ENCODE measurements at places on chromosomes 6 and 20.
A peak's percentile ranks its signal among the peaks of the same experiment; 100 is the strongest.

GRCh38 chr6:137105375-137105774, 60.6 kb upstream of the IL20RA start:
- DNase-seq, result no peak

DNA sequence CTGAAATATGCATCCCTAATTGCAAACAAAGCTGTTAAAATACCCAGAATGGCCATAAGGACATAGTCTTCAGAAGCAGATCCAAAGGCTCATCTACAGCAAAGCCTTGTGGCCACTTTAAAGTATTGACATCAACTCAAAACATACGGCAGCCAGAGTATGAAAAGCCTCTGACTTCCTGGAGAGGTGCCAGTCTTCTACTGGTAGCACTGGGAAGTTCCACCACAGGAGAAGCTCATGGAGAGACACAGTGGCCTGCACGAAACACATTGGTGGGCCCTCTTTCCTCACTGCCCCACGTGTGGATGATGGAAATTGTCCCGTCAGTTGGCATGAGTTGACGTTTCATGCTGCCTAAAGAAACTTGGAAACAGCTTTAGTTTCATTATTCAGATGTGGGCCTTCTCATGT, 202.6 kb upstream of the HEY2 start:
- no peak for DNase-seq

DNA sequence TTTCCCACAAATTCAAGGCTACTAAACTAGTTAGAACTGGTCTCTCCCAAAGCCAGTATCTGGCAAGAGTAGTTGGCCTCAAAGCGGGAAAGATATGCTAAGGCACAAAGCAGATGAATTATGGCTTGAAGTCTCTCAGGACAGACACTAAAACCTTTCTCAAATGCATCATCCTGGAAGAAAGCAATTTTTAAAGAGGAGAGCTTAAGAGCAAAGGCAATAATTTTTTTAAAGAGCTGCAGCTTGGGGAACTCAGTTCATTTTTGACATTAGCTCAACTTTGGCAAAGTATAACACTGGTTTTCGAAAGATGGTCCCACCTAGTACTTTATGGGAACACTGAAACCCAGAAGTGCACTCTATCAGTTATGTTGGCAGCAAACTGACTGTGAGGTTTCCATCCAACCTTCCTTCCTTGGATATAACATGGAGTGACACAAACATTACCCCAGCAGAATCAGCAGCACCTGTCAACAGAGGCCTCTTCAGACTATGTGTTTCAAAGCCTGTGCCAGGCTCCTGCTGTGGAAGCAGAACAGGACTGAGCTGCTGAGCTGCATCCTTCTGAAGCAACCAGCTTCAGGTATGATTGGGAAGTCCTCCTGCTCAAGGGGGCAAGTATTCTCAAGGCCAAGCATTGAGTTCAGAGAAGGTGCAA, 852.3 kb upstream of the HS3ST5 start:
- no peak for DNase-seq

DNA sequence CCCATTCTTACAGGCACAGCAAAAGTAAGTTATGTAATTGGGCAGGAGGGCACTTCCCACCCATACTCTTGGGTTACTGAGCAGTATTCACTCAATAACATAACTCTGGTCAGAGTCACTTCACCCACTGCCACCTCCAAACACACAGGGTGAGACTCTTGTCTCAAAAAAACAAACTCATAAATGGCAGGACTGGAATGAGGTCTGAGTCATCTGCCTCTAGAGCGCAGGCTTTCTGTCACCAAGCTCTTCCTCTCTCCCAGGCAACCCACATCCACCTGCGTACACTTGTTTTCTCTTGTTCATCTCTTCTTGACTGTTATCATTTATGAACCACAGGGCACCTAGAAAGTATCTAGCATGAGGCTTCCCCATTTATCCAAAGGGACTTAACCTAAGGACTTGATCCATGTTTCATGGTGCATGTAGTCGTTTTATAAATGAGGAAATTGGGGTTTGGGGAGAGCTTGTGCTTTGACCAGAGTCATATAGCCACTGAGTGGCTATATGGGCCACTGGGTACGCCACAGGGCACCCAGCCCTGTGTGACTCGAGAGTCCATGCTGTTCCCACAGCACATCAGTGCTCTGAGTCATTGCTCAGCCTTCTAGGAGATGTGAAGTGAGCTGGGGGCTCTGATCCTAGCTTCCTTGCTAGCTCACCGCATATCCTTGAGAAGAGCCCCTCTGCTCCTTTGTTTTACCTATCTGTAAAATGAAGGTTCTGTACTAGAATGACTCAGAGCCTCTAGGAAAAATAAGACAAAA, 22.4 kb downstream of the C20orf173 start:
- no peak for DNase-seq

DNA sequence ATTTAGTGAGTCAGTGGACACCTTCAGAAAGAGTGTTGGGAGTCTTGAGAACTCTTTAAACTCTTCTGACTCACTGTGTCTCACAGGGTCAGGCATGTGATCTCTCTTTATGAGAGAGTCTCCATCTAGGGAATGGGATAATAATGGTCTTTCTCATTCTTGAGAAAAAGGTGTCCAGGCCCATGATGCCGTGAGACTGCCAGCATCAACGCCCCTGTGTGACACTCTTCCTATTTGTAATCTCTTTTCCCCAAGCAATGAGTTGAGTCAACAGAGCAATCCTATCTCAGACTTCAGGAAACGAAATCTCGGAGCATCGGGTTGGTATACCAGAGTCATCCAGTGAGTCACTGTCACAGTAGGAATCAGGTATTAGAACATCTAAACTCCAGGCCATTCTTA, 82.3 kb upstream of the BMP2 start:
- DNase-seq, result no peak

DNA sequence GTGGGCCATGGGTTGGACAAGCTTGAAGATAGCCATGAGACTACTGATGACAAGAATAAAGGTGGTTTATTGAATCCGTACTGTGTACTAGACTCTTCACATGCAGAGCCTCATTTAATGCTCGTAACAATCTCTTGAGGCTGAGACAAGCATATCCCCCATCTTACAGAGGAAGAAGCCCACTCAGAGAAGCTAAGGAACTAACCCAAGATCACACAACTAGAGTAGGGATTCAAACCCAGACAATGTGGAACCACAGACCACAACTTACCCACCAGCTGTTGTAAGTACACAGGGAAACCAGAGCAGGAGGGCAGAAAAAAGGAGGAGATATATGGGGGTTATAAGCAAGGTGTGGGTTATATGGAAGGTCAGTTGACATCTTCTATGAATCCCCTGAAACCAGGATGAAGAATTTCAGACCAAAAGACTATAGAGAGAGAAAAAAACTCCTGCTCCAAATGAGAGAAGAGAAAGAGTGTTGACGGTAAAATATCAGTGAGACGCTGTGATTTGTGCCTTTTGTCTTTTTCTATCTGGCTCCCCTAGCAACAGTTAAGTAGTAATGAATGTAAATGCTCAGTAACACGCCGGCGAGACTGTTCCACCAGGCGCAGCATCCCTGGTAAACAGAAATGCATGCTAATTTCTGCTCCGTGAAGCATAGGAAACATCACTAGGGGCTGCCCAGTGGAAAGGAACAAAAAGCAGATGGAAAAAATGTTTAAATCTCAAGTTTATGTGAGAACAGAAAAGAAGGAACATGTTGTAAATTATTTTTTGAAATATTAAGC, 80.1 kb upstream of the SLC22A16 start:
- no peak for DNase-seq

DNA sequence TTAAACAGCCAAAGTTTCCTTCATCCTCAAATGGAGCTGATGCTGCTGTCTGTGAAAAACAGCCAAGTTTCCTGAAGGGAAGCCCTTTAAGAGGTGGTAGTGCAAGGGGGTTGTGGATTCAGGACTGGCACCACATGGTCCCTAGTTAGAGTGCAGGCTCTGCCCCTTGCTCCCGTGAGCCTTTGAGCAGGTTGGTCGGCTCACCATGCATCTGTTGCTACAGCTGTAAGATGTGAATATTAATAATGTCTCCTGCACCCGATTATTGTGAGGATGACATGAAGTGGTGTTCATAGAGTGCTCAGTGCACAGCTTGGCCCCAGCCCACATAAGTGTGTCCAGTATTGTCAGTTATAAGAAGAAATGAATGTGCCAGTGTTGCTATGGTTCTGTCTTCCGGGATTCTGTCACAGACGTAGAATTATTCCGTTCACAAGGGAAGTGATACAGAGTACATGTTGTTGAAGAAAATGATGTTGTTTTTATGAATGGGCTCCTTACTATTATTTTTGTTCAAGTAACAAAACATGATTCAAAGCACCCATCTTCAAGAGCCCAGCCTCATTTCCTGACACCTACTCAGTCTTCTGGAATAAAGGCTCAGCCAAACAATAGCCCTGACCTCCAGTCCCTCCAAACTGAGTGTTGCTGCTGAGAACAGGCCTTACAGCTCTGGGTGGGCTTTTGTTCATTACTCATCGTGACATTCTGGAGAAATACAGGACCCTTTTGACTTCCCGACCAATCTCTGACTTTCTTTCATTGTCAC, 2.9 kb upstream of the PKIG start:
- DNase-seq, result no peak

DNA sequence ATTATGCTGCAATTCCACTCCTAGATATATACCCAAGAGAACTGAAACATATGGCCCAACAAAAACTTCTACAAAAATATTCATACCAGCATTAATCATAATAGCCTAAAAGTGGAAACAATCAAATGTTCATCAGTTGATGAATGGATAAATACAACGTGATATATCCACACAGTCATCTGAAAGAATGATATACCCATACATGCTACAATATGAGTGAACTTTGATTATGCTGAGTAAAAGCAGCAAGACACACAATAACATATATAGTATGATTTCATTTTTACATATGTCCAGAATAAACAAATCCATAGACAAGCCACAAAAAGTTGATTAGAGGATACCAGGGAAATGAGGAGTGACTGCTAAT, 30.7 kb downstream of the CDK19 start:
- DNase-seq, result no peak

DNA sequence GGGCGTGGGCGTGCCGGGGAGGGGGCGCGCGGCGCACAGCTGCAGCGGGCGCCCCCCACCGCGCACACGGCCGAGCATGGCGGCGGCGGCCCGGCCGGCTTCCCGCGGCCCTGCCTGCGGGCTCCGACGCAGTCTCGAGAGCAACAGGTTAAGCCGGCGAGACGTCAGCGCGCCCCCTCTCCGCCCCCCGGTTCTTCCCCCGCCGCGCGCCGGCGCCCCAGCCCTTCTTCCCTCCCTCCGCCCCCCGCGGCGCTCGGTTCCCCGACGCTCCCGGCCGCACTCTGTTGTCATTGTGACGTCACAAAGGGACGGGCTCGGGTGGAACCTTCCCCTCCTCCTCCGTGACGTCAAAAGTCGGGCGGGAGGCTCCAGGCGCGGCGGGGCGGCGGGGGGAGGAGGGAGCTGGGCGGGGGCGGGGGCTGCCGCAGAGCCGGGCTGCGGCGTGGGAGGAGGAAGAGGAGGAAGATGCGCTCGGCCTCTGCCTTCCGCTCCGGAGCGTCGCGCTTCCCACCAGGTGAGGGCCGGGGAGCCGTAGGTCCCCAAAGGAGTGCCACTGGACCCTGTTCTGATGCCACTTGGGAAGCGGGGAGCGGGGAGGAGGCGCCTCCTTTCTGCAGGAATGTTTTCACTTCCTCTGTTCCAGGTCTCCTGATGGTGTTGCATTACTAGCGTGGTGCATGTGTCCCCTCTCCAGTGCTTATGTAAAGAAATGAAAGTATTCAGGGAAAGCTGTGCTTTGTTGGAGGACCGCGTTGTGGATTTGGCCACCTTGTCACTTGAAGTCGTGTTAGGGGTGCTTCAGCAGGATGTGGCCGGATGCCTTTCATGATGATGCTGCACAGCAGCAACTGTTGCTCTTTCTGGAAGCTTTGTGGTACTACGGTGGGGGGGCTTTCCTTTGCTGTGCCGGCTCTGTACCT, 2.8 kb downstream of the JARID2 start:
- peak; percentile 99 for DNase-seq

DNA sequence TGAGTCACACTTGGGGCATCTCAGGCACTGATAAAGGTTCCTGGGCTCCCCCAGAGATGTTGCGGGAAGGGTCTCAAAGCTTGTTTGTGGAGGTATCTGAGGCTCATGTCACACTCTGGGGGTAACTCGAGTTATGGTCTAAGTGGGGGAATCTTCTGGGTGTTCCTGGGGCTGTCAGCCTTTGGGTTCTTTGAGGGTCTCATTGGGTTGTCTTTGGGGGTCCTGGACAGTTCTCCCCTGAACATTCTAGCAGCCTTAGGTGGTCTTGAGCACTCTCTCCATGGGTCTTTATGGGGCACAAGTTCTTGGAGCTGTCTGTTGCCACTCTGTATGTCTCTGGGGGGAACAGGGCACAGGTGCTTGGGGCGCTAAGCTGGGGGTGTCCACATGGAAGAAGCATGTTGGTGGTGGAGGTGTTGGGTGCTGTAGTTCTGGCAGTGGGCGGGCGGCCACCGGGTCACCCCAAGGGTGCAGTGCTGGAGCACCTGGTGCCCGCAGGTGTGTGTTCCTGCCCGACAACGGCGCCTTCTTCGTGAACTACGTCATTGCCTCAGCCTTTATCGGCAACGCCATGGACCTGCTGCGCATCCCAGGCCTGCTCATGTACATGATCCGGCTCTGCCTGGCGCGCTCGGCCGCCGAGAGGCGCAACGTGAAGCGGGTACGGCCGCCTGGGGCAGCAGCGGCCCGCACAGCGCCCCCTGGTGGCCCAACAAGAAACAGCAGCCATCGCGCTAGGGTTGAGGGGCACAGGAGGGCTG, 7.1 kb upstream of the CAPN11 start:
- DNase-seq, result peak; percentile 93

DNA sequence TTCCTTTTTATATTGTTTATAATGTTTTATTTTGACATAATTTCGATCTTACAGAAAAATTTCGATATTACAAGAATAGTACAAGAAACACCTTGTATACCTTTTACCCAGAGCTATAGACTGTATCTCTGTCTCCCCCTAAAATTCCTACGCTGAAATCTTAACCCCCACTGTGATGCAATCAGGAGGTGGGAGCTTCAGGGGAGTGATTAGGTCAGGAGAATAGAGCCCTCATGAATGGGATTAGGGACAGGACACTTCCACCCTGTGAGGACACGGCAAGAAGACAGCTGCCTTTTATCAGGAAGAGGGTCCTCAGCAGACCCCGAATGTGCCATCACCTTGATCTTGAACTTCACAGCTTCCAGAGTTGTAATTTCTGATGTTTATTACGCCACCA, 148.7 kb upstream of the C6orf118 start:
- no peak for DNase-seq

DNA sequence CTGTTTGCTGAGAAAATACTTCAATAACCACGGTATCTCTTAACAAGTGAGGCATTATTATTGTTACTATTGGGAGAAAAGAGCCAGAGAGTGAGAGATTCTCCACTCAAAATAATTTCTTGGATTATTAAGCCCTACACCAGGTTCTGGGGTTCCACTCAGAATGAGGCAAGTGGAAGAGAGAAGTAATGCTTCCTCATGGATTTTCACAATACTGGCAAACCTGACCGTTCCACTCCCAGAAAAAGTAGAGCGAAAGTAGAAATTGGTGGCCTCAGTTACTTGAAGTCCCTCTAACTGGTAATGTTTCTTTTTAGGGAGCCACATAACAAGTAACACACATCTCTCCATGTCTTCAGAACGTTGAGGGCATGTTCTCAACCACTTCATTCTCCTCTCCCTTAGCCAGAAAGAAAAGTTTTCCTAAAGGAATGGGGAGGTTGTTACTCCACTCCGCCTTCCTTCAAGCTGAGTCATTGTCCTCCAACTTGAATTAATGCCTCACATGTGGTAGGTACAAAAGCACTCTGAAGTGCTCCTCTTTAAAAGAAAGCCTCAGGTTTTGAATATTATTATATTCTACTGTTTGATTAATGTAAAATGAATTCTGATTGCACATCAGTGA, 1.9 kb downstream of the BAG2 start:
- DNase-seq, result no peak

GRCh38 chr6:43219119-43219518, 10.2 kb downstream of the DNPH1 start:
- no peak for DNase-seq
